ENCODE measurements at places on chromosomes 6 and 20.
A peak's percentile ranks its signal among the peaks of the same experiment; 100 is the strongest.

DNA sequence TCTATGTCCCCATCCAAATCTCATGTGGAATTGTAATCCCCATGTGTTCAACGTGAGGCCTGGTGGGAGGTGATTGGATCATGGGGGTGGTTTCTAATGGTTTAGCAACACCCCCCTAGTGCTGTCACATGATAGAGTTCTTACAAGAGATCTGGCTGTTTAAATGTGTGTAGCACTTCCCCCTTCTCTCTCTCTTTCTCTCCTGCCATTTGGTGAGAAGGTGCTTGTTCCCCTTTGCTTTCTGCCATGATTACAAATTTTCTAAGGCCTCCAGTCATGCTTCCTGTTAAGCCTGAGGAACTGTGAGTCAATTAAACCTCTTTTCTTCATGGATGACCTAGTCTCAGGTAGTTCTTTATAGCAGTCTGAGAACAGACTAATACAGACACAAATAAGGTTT lies 165.4 kb downstream of the OGFRL1 start:
- DNase-seq, result no peak

DNA sequence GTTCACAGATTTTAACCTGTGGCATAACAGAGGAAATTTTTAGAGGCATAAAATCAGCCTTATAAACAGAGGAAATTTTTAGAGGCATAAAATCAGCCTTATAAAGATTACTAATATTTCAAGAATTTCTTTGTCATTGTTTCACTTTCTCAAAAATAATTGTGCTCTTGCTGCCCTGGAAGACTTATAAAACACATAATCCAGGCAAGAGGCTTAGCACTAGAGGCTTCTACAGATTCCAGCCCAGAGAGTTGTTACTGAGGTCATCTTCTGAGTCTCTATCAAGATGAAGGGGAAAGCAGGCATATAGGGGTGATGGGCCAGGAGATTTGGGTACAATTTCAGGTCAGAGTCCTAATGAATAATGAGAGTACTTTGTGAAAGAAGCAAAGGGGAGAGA lies 85.7 kb downstream of the RFPL4B start:
- peak; percentile 21 for DNase-seq

GRCh38 chr20:35199740-35200139 lies 26.8 kb upstream of the MMP24 start:
- peak; percentile 66 for DNase-seq

DNA sequence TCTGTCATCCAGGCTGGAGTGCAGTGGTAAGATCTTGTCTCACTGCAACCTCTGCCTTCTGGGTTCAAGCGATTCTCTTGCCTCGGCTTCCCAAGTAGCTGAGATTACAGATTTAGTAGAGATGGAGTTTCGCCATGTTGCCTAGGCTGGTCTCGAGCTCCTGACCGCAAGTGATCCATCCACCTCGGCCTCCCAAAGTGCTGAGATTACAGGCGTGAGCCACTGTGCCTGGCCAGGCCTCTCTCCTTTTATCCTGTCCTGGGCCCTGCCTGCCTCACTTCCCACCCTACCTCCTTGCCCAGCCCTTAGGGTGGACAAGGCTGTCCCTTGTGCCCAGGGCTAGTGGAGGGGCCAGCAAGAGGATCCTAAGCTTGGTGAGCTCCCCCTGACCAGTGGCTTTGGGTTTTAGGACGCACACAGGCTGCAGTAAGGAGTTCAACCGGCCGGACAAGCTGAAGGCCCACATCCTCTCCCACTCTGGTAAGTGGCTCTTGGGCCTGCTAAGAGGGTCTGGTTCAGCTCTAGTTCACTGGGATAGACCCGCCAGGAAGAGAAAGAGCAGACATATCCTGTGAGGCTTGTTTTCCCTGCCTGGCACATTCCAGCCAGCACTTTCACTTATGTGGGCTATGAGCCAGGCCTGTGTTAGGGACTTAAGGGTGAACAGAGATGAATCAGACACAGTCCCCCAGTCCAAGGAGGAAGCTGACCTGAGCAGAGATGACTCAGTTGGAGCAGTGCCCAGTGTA lies 21.9 kb upstream of the CHMP4B start:
- DNase-seq, result peak; percentile 96

DNA sequence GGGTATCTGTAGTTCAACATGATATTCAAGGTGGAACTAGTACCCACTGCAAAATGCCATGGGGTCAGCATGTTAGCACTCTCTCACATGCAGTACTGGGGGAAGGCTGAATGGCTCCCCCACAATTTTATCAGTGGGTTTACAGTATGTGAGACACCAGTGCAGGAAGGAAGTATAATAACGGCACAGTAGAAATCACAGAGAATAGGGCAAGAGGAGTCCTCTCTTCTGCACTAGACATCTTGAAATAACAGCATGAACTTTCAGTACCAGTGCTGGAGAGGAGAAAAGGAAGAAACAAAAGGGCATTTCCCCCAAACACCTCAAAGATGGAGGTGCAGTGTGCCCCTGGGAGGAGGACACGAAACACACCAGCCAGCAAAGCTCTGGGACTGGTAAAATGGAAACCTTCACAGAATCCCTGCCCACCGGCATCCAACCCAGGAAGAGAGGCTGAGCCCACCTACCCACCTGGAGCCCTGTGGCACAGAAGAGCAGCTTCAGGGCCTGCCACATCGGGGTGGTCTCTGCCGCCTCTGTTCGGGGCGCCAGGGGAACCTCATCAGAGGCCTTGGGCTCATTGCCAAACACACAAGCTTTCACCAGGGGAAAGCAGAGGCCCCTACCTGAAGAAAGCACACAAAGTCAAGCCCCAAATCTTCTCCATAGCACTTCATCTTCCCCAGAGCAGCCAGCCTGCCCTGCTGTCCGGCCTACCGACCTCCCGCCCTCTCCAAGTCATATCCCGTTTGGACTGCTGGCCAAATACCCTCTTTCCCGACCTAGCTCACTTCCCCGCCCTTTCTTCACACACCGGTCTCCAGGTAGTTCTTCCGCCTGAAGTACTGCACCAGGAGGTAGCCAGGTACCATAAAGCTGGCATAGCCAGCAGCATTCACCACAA lies 1.2 kb downstream of the SLC35B2 start:
- no peak for DNase-seq

DNA sequence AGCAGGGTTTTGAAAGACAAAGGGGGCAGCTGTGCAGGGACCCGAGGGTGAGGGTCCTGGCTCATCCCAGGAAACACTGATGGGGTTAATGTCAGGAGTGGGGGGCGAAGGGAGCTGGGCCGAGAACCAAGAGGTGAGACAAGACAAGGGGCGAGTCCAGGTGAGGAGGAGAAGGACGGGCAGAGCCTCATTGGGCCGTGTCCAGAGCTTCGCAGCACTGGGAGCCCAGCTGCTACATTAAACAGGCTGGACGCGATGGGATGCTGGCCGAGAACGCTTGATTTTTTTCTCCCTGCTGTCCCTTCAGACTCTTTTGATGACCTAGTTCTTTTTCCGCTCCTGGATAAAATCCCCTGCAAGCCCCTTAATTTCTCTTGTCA lies 172.8 kb upstream of the SNX9 start:
- no peak for DNase-seq

- DNase-seq, result peak; percentile 69
Measured at GRCh38 chr6:26097268-26097875, 10.1 kb downstream of the HFE start.

- DNase-seq, result peak; percentile 77
Measured at GRCh38 chr6:75830959-75831885, 82.2 kb downstream of the MYO6 start.

- no peak for DNase-seq
Measured at GRCh38 chr6:3016473-3017280, 17.0 kb downstream of the NQO2 start.

DNA sequence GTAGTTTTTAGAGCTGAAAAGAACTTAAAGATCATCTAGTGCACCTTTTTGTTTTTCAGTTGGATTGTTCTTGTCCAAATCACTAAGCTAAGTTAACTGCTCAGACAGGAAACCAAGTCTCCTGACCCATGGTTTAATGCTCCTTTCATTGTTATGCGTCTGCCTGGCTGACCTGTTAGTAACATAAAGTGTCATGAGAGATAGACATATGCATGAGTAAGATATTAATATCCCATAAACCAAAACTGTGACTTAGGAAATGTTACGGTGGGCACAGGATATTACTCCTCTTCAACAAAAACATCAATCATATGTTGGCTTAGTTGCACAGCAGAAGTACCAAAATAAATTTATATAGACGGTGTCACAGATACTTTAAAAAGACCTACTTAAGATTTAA lies 84.0 kb downstream of the ESR1 start:
- no peak for DNase-seq

- DNase-seq, result peak; percentile 1
Measured at GRCh38 chr6:159487636-159488035, 205.4 kb downstream of the SOD2 start.

GRCh38 chr6:104607501-104607900 lies 252.2 kb downstream of the HACE1 start:
- DNase-seq, result no peak

GRCh38 chr20:57040924-57041323 lies 225.5 kb downstream of the BMP7 start:
- peak; percentile 4 for DNase-seq

- no peak for DNase-seq
Measured at GRCh38 chr6:1729750-1730140, 120.0 kb downstream of the FOXC1 start.

DNA sequence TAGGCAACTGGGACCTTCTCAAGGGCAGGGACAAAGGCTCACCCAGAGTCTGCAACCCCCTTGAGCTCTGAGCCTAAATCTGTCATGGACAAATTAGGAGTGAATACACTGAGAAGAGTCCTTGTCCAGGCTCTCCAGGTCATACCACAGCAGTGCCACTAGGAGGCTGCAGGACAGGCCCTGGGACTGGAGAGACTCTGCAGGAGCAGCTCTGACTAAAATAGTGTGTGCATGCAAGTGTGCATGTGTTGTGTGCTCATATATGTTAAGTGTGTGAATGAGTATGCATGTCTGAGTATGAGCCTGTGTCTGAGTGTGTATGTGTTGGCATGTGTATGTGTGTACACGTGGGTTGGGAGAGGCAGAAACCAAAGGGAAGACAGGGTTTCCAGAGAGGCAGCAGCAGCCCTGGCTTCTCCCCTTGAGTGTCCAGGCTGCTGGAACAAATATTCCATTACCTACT lies 27.1 kb downstream of the MRPL14 start:
- peak; percentile 37 for DNase-seq

DNA sequence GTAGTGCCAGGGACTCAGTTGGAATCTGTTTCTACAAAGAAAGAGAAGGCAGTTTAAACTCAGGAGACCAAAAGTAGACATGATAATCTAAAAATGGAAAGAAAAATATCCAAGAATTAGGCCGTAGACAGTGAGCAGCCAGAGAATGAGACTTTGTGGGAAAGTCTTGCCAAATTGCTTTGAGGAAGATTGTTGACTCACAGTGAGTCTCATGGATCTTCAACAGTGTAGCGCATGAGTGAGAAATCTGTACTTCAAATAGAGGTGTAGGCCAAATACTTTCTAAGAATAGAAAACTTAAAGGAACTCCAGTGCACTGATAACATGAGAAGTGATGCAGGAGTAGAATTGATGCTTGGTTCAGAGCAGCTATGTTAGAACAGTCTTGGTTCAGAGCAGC lies 284.5 kb downstream of the HTR1B start:
- peak; percentile 84 for DNase-seq

- no peak for DNase-seq
Measured at GRCh38 chr6:119303164-119303887, 46.2 kb downstream of the MAN1A1 start.

- peak; percentile 48 for DNase-seq
Measured at GRCh38 chr6:134003542-134003951, 48.9 kb downstream of the SLC2A12 start.
